ENCODE measurements at places on chromosomes 4 and X.
A peak's percentile ranks its signal among the peaks of the same experiment; 100 is the strongest.

DNA sequence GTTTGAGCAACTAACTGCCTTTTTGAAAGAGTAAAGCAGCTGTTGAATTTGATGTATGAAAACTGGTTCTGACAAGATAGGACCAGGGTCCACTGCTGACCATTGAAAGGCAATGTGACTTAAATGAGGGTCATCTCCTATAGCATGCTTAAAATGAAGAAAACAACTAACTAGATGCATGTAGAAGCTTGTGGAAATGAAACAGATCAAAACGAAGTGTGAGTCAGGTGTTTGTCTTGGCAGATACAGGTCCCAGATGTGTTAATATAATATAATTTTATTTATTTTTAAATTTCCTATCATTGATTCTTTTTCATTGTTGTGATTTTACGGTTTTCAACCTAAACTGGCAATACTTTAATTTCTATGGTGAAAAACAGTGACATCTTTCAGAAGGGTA, 83.6 kb downstream of the ATOH1 start:
- no peak for DNase-seq

- DNase-seq = no peak
Observed at GRCh38 chrX:11765449-11765848, 7.4 kb downstream of the MSL3 start.

GRCh38 chr4:48706736-48707135, 73.3 kb downstream of the FRYL start:
- no peak for DNase-seq

DNA sequence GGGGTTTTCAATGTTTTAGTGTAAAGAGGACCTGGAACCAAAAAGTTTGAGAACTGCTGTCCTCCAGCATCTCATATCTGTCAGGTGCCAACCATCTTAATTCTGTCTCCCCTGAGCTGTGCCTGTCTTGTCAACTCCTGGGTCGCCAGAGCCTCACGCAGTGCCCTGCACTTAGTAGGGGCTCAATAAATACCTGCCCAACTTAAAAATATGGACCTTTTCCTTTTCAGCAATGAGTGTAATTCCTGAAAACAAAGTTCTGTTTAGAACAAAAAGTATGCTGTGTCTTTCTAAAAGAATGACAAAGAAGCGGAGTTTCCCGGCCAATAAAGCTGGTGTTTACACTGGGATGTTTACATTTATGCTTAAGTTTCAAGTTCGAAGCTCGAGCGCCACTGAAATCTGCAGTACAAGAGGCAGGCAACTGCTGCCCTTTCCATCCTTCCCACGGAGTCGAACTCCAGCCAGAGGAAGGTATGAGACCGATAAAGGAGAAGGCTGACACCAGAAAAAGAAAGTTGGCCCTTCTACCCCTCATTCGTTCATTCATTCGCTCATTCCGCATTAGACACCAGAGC, 1.1 kb upstream of the HTATSF1 start:
- DNase-seq = no peak

GRCh38 chr4:6889101-6889735, 20.4 kb upstream of the TBC1D14 start:
- DNase-seq = no peak

DNA sequence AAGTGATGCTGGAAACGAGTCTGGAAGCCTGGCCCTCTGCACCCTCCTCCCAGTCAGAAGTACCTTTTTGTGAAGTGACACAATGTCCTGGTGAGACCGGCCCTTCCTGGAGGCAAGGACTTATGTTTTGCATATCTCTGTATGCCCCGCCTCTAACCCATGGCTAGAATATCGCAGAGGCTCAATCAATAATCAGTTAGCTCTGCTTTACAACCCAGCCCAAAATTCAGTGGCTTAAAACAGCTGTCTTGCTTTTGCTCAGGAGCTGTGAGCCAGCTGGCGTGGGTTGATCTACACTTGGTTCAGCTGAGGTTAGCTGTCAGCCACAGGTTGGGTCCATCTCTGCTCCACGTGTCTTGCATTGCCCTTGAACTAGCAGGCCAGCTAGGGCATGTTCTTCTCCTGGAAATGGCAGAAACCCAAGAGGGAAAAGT, 98.8 kb upstream of the METTL14 start:
- DNase-seq = no peak

DNA sequence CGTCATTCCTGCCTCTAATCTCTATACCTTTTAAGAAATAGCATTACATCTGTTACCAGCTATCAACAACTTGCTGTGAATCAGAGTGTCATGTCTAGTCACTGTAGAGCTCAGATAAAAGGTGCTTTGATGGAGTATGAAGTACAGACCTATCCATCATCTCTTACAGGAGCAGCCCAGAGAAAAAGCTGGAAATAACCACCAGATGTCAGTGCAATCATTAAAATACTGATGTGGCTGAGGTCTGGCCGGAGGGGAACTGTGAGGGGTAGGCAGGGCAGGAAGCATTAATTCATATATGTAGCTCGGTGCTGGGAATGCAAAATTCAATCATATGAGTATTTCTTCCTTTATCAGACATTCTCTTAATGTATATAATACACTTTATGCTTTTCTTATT, 100.6 kb downstream of the AKAP4 start:
- no peak for DNase-seq

GRCh38 chr4:81508411-81509185, 36.9 kb upstream of the RASGEF1B start:
- no peak for DNase-seq

- DNase-seq = no peak
Observed at GRCh38 chr4:57158221-57158620, 48.0 kb upstream of the IGFBP7 start.

DNA sequence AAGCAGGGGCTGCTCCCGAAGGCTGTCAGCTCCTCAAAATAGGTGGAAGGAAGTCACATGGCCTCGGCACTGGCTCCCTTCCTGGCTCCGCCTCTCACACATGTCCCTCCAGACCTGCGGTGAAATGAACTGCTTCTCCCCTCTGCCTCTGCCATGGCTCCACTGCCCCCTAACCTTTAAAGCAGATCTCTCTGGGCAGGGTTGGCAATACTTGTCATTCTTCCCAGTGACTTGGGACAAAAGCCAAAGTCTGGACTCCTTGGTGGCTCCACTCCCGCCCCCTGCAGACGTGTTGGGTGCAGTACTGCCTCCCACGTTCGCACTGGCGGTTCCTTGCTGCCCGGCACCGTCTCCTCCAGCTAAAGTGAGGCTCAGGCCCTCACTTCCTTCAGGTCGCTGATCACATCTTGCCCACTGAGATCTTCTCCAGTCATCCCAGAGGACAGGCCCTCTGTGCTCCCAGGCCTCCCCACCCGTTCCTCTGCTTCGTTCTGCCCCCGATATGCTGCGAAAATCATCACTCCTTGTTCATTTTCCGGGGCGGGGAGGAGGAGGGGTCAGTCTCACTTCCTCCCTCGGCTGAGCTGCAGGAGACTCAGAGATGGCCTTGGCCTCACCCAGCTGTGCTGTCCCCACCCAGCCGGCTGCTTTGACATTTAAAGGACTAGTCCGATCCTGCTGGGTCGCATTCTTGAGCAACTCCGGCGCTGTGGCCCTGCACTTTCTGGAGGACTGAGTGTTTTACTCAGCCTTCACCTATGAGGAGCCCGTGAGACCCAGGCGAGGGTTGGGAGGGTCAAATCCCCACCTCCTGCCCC, 97.4 kb downstream of the PHKA2 start:
- DNase-seq = peak; percentile 20

DNA sequence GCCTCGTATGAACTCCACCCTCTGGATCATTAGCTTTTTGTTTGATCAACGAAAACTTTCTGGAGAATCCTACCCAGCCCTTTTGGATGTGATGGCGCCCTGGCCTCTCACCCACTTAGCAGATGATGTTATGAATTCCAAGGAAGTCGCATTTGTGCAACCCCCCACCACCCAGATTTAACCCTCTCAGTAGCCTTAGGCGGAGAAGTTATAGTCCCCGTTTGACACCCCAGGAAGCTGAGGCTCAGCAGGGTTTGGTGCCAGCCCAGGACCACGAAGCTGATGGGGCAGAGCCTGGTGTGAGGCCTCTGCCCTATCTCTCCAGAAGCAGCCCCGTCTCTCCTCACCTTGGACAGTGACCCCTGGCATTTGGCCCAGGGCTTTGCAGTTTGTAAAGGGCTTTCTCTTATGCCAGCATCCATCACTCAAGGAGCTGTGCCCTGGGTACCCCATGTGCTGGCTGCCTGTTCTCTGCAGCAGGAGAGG, 1.0 kb downstream of the WFS1 start:
- DNase-seq = no peak

- no peak for DNase-seq
Observed at GRCh38 chr4:82287720-82288119, 86.1 kb downstream of the HNRNPD start.

- no peak for DNase-seq
Observed at GRCh38 chrX:70030301-70030767, 19.4 kb downstream of the AWAT2 start.
